ENCODE measurements at places on chromosomes 7 and 10.

- no peak for DNase-seq
Measured at GRCh38 chr7:46839651-46840050, 742.3 kb downstream of the TNS3 start.

DNA sequence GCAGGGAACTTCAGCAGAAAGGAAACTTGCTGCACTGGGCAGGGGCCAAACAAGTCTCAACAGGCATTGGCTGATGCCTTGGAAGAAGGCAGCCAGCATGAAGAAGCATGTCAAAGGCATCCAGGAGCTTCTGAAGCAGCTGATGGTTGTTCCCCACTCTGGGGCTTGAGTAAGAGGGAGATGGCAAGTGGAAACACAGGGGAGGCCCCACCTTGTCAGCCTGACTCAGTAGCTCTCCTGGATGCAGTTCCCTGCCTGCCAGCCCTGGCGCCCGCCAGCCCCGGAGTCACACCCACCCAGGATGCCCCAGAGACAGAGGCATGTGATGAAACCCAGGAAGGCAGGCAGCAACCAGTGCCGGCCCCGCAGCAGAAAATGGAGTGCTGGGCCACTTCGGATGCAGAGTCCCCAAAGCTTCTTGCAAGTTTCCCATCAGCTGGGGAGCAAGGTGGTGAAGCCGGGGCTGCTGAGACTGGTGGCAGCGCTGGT lies 96.5 kb downstream of the TACC2 start:
- DNase-seq: no peak

- no peak for DNase-seq
Measured at GRCh38 chr7:21768279-21768678, 177.4 kb downstream of the CDCA7L start.

DNA sequence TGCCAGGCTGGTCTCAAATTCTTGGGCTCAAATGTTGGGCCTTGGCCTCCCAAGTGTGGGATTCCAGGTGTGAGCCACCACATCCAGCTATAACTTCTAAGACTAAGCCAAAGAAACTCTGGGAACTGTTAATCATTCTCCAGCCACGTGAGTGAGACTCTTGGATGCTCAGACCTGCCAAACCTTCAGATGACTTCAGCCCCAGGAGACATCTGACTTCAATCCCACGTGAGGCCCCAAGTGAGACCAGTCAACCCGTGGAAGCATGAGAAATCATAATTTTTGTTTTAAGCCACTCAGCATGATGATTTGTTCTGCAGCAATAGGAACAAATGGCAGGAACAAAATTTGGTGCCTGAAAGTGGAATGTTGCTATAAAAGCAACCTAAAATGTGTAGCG lies 4.3 kb upstream of the PCBD1 start:
- no peak for DNase-seq

GRCh38 chr10:101287997-101288635 lies 58.9 kb upstream of the LBX1 start:
- DNase-seq: no peak
